Astrocyte (in vitro differentiated cells and primary cell): ENCODE measurements at places on chromosomes 12 and 14.

DNA sequence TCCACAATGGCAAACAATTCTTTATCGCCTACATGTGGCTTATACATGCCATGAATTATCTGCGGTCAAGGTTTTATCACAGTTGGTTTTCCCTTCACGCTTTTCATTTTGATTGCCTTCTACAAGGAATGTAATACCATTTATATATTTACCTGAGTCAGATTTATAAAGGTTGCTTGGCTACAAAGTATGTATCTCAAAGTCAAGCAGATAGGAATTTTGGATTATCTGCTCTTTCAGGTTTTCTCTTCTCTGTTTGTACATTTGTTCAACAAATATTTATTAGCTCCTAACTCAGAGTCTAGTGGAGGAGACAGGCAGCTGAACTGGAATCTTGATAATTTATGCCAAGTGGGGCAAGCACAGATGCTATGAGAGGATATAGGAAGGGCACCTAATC lies 28.5 kb upstream of the CISTR start:
- no peaks in the 10 kb centered on the region for H3K36me3 ChIP-seq
- H3K27me3 ChIP-seq = peaks cover 32% of the 10 kb centered on the region
- no peak for DNase-seq
- H3K4me1 ChIP-seq = no peaks in the 10 kb centered on the region

DNA sequence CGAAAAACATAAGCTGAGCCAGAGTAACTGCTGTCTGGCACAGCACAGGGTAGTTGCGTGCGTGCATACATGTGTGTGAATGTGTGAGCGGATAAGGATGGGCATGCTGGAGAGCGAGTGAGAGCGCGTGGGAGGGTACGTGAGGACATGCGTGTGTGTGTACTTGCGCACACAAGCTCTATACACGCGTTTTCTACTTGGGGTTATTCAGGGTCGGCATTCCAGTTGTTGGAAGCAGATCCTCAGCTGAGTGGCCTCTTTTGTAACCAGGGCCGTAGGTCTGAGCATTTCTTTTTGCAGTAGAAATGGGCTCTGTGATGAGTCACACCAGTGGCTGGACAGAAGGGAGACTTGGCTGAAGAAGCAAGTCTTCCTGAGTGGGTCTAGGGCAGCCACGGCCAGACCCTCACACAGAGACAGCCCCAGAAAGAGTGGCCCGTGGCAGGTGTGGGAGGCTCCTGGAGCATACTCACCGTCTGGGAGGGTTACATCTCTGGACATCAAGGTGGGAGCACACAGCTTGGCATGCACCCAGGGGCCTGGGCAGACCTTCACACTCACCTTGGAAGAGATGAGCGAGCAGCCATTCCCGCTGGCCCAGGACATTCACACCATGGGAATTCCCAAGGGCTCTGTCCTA lies 78.0 kb downstream of the LRRC74A start:
- H3K36me3 ChIP-seq = no peaks in the 10 kb centered on the region
- peak overlapping the region; percentile 75 for H3K27ac ChIP-seq
- H3K27me3 ChIP-seq = no peaks in the 10 kb centered on the region
- H3K4me3 ChIP-seq = peak overlapping the region; percentile 13
- peak; percentile 86 for DNase-seq

DNA sequence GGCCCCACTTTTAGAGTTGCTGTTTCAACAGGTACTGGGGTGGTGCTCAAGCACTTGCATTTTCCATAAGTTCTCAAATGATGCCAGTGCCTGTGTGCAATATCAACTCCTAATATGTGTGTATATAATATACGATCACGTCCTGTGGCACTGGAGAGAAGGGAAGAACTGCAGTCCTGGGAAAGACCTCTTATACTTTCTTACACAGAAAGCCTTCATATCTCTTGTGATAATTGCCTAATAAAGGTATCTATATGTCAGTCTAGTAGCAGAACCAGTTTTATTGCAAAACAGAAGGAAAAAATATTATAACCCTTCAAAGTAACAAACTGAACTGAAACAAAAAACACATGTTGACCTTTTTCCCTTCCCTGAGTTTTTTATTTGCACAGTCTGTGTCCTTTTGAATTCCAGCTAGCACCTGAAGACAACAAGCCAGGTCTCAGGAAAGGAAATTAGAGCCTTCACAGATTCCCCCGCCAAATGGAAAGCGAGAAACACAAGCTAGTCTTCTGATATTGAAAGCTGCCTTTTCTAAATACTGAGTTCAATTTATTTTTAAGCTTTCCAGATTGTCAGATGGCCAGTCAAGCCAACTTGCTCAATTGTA lies 44.4 kb downstream of the IGF1 start:
- no peak overlapping the region for H3K4me3 ChIP-seq
- no peaks in the 10 kb centered on the region for H3K36me3 ChIP-seq
- no peak overlapping the region for H3K27ac ChIP-seq
- H3K4me1 ChIP-seq = peaks cover 13% of the 10 kb centered on the region

DNA sequence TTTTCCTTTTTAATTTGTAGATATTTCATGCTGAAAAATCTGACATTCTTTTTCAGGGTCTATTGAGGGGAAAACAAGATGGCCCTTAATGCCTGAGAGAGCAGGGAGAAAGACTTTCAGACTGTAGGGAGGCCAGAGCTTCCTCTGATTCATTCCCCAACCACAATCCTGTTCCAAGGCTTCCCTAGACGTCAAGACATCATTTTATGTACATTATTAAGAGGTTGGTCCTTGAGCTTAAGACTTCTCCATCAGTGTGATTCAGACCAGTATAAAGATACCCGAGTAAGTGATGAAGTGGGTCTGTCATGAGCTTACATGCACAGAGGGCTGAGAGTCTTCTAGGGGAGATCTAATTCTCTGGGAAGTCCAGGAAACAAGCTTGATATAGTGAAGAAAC lies 57.3 kb downstream of the AVPR1A start:
- no peak overlapping the region for H3K27ac ChIP-seq
- peaks cover 3% of the 10 kb centered on the region for H3K27me3 ChIP-seq
- no peaks in the 10 kb centered on the region for H3K4me1 ChIP-seq
- no peaks in the 10 kb centered on the region for H3K36me3 ChIP-seq
- DNase-seq = no peak

- no peak for DNase-seq
- no peak overlapping the region for H3K4me3 ChIP-seq
- no peaks in the 10 kb centered on the region for H3K4me1 ChIP-seq
- no peaks in the 10 kb centered on the region for H3K27me3 ChIP-seq
These were observed 163.0 kb downstream of the PTCSC3 start for GRCh38 chr14:36013483-36013882.
